ENCODE measurements at places on chromosomes 4 and X. TPM values are rescaled to one million over a fixed set of nuclear protein-coding genes. Genes with fewer than 3 reads are reported as not detected.

SRPX2 gene
- 5.3 TPM for total RNA-seq

DNA sequence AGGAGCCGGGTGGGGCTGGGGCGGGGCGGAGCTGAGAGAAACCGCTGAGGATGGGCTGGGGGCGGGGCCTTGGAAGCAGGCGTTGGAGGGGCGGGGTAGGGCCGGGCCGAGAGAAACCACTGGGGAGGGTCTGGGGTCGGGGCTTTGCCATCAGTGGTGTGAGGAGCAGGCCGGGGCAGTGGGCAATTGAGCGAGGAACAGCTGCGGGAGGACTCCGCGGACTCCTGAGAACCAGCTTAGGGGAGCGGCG lies 1.3 kb upstream of the EOLA2 start:
- DNase-seq = no peak

CXCL10 gene
- not detected for total RNA-seq

- no peak for DNase-seq
These were observed 12.0 kb downstream of the MPP1 start for GRCh38 chrX:154793084-154793795.

CLCN4 gene
- 9.3 TPM for total RNA-seq

GRCh38 chr4:184951668-184952160 lies 66.6 kb upstream of the HELT start:
- no peak for DNase-seq

ARHGAP36 gene
- not detected for total RNA-seq

DNA sequence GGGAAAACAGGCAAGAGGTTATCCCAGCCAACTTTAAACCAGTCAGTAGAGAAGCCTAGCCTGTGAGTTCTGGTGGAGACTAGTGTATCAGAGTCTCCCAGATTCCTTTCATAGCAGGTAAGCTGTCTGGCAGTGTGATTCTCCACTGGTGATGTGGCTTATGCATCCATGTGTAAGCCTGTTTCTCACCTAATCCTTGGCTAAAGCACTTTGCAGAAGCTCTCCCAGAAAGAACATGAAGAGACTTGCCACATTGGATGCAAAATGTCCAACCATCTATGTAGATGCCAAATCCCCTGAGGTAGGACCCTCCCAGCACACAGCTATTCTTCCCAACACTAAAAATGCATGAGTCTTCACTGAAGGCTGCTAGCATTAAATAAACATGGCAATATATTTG lies 111.7 kb downstream of the CHRNA9 start:
- DNase-seq = peak; percentile 68

BCOR gene
- 7.5 TPM for total RNA-seq

DNA sequence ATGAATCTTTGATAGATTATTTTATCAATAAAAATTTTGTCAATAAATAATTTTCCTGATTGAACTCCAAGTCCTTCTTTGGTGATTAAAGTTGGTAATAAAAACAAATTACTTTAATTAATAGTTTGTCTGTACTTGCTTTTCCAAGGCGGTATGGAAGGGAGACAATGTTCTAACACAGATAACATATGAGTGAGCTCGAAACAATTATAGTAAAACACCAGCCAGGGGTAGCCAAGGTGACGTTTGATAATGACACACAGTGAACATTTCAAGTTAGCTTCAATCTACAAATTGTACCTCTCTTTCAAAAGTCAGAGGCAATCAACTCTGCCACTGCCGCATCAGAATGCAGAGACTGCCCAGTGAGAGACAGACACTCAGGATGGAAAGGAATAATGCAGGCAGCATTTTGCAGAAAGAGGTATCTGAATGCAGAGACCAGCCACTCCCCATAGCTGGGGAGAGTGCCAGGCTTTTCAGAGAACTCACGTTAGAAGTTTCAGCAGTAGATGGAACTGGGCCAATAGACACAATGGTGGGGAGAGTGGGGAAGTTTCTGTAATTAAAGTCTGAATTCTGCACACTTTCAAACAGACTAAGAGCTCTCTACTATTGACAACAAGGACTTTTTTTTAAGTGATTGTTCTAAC lies 18.1 kb upstream of the ATOH1 start:
- peak; percentile 86 for DNase-seq

DNA sequence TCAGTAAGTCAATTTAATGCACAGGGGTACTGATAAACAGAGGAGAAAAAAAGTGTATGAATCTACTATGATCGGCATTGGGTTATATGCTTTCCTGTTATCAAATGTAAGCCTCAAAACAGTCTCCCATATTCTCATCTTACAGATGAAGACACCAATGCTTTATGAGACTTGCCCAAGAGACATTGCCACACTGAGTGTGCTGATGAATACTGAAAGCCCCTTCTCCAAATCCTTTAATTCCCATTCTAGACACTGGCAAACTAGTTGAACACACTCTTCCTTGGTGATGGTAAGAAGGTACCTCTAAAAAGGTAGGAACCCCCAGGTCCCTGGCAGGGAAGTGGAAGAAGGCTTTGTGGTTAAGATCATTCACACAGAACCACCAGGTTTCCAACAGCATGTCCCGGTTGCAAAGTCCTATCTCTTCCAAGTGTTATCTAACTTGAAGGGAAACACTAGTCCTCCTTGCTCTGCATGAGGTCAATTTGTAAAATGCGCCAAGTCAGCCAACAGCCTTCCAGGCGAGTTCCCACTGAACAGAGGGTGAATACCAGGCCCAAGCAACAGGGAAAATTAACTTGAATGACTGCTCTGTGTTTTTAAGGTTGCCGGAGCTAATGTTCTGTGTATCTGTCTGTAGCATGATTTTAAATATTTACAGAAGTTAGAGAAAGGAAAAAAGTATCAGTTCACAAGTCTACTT lies 5.1 kb downstream of the SETD7 start:
- DNase-seq = no peak

- DNase-seq = peak; percentile 33
These were observed 109.0 kb upstream of the AADAT start for GRCh38 chr4:170198747-170199146.

DNA sequence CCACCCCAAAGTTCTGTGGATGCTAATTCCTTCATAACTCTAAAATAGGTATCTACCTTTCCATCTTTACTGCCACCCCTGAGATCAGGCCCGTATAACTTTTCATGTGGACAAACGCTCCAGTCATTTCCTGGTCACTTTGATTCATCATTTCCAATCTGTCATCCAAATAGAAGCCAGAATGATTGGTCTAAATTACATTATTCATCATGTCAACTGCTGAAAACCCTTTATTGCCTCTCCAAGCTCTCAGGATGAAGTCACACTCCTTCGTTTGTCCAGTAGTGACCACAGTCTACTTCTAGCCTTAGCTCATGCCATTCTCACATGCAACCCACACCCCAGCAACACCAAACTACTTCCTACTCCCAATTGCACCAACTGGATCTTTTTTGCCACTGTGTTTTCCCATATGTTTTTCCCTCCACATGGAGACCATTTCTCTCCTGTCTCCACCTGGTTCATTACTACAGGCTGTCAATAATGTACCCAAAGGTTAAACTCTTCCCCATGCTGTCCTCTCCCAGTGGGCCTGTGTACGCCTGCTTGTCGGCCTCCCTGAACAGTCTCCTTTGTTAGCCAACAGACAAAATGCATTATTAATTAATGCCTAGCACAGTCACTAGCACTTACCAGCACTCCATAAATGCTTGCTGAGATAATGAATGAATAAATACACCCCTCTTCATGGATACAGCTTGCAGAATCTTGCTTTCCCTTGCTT lies 382.6 kb upstream of the NOCT start:
- no peak for DNase-seq

DNA sequence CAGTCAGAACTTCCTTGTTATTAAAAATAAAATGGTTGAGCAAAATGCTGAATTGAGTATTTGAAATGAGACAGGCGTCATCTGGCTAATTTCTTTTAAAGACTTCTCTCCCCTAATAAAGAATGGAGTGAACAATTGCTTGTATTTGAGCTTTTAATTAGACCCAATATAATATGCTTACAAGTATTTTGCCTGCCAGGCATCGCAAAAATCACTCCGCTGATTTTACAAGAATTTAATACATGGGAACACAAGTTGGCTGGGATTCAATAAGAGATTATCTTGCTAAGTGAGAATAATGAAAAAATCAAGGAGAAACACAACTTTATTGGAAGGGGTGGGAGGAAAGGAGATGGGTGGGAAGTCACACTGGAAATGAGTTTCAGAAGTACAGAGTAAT lies 52.3 kb downstream of the KLF3 start:
- no peak for DNase-seq

DNA sequence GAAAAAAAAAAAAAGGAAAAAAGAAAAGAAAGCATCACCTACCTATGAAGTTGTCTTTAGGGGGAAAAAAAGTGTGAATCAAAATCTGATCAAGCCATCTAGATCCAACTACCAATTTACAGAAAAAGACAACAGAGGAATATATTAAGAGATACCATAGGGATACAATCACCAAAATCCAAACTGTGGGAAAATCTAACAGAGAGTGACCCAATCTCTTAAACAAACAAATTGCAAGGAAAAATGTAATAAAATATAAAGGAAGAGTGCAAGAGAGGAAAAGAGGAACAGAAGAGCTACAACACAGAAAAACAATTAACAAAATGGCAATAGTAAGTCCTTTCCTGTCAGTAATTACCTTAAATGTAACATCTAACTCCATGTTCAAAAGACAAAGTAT lies 19.0 kb downstream of the THOC2 start:
- no peak for DNase-seq

DNA sequence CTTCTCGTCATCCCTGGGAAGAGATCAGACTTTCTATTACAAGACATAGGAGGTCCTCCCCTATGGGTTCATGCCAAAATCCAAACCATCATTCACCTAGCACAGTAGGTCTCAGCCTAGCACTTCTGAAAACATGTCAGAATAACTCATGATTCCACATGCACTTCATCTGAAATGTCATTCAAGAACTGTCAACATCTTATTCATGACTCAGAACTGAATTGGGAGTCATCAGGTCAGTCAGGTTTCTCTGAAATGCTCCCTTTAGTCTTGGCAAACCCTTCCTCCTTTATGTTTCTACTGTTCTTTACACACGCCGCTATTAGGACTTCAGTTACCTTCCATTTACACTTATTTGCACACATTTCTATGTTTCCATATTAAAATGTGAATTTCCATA lies 67.2 kb downstream of the ANTXR2 start:
- peak; percentile 69 for DNase-seq

TMEM271 gene
- total RNA-seq = not detected

DNA sequence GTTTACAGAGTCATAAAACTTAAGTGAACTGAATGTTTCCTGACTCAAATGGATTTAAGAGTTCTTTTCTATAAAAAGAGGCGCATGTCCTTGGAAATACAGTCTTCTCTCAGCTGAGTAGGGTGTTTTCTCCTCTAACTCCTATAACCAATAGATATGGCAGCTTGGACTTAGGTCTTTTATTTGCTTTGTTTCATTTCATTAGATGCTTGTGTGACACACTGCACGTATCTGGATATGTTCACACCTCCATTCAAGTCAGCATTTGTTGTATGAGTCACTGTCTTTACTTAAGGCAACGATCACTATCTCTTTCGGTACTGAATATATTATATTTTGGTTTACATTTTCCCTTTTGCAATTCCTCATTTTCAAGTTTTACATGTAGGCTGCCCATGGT lies 136.6 kb downstream of the ARSF start:
- peak; percentile 5 for DNase-seq

DNA sequence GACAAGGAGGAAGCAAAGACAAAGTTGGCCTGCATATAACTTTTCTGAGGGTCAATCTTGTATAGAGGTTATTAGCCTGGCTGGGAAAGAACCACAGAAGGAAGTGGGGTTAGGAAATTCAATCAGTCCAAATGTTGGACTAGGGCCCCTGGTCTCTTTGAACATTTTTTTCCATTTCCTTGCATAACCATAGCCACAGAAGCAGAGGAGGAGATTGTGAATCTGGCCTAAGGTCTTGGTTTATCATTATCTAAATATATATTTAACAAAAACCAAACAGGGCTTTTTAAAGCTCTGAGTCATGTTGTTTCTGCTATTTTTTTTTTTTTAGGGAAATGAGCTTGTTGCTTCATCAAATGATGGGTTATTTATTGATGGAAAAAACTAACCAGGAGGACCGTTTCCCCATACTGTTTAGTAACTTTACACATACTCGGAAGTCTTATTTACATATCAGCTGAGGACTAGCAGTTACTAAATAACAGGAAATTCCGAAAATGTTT lies 97.7 kb upstream of the ACSL4 start:
- peak; percentile 47 for DNase-seq

DNA sequence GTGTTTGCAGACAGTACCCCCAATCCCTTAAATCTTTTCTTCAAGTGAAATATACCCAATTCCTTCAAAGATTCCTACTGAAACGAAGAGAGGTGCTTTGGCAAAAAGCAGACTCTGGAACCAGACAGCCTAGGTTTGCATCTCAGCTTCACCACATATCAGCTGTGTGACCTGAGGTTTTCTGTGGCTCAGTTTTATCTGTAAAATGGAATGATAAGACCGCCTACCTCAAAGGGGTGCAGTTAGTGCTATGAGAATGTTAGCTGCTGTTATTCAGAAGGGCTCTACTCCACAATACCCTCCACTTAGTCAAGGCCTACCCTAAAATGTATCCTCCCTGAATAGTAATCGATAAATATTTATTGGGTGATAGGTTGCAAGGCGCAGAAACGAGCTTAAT lies 664 bp downstream of the PIR start:
- no peak for DNase-seq

- no peak for DNase-seq
These were observed 39.3 kb downstream of the RTL3 start for GRCh38 chrX:78619834-78620233.

FGF16 gene
- total RNA-seq = not detected

- no peak for DNase-seq
These were observed 237.5 kb downstream of the COL25A1 start for GRCh38 chr4:109065006-109065405.

AWAT2 gene
- total RNA-seq = not detected

AMBN gene
- total RNA-seq = not detected

NRK gene
- 0.16 TPM for total RNA-seq

DNA sequence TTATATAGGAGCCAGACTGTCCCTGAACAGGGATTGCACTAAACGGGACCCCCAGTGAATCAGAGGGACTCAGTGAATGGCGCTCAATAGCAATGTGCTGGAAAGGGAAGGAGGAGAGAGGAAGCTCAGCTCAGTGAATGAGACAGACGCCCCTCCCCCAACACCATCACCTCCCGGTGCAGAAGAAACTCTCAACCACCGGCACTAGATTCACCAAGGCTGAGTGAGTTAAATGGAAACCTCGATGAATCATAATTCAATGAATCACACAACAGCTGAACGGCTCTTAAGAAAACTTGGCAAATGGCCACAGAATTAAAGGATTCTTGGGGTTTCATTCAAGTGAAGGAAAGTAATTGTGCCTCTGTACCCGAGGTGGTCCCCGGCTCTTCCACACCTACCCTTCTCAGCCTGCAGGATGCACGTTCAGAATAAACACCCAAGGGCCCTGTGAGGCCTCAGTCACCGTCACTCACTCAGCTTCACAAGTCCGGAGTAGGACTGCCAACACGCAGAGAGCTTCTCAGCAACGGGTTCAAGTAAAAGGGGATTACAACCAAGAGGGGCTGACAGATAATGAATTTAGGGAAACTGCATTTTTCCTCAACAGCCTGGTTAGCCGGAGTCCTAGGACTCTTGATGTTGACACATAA lies 29.3 kb downstream of the CRMP1 start:
- DNase-seq = peak; percentile 86

- peak; percentile 76 for DNase-seq
These were observed 81.6 kb downstream of the SORBS2 start for GRCh38 chr4:185730387-185730786.

COL4A5 gene
- 122 TPM for total RNA-seq

CPZ gene
- not detected for total RNA-seq

KCNIP4 gene
- 0.91 TPM for total RNA-seq
